ENCODE measurements at places on chromosomes 2 and 18. TPM values are rescaled to one million over a fixed set of nuclear protein-coding genes. Genes with fewer than 3 reads are reported as not detected.

DNA sequence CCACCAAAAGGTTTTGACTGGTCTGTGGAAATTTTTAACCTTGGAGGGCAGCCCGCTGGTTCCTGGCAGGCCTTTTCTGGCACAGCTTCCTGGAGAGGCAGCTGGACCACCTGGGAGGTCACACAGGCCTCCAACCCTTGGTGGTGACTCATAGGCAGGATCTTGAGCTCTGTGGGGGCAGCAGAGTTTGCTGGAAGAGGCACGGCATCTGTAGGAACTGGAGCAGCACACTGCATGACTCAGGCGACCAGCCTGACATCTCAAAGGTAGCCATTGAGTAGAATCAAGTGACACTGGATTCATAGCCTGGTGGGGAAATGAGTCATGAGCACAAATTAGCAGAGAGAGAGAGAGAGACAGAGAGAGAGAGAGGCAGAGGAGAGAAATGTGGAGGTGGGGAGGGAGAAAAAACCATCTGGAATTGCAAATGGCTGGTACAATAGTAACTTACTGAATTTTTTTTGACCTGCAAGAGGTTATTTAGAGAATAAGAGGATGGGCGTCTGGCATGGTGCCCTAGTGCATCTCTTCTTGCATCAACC is 57.4 kb downstream of the TRPM8 start:
- DNase-seq, result peak; percentile 32

- DNase-seq, result no peak
Observed at GRCh38 chr2:84290537-84290936, 168.5 kb downstream of the SUCLG1 start.

DNA sequence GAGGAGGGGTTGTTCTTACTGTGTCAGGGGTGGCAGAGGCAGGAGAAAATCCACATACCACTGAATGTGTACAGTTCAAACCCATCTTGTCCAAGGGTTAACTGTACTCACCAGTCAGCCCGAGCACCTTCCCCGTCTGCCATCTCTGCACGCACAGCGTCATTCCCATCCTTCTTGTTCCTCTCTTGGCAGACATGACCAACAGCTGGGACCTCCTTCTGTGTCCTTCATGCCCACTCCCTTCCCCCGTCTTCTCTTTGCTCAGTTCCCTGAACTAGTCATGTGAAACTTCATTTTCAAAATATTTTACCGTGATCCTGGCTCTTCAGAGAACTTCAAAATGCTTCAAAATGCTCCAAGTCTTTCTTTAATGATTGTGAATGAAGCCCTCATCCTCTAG is 92.0 kb downstream of the FARSB start:
- DNase-seq, result no peak

GRCh38 chr18:27769152-27769551 is 407.8 kb downstream of the CDH2 start:
- no peak for DNase-seq

DNA sequence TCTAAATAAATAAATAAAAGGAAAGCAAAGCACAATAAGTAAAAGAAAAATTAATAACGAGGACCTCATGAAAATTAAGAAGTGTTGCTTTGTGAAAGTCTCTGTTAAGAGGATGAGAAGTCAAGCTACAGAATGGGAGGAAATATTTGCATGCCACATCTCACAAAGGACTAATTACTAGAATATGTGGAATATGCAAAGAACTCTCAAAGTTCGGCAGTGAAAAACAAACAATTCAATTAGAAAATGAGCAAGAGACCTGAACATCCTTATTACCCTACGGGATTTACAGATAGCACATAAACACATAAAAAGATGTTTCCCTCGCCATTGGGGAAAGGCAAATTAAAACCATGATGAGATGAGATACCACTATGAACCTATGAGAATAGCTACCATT is 23.3 kb downstream of the CYP26B1 start:
- DNase-seq, result no peak

The DPP10 gene
- polyA plus RNA-seq, result not detected

DNA sequence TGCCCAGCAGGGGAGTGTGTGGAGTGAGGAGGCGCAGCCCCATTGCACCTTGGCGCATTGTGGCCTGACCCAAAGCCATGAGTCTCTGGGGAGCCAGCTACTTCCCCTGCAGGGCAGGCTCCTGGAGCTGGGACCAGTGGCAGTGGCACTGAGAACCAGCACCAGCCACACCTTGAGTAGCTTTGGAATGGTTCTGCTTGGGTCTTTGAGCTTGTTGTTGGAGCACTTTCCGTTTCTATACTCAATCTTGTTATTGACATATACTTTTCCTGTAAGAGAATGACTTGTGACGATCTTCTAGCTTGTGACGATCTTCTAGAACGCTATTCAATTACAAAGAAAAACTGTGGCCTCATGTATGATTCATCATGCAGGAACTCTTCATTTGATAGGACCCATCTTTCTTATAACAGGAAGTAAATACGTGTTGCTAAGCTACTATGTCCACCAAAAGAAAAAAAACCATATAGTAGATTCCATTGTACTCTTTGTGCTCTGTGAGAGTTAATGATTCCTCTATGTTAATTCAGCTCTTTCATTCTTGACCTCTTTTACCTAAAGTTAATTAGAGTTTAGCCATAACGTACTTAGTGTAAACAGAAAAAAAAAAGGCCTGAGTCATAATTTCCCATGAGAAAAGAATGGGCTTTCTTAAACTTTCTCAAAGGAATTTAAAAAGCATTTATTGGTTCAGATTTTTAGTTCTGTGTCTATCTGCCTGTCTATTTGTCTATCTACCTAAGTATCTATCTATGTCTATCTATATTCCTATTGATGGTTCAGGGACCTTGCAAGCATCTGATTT is 113.1 kb downstream of the GATA6 start:
- no peak for DNase-seq

The DLX1 gene
- 0.07 TPM for polyA plus RNA-seq

GRCh38 chr2:191415858-191416257 is 170.7 kb downstream of the MYO1B start:
- no peak for DNase-seq

DNA sequence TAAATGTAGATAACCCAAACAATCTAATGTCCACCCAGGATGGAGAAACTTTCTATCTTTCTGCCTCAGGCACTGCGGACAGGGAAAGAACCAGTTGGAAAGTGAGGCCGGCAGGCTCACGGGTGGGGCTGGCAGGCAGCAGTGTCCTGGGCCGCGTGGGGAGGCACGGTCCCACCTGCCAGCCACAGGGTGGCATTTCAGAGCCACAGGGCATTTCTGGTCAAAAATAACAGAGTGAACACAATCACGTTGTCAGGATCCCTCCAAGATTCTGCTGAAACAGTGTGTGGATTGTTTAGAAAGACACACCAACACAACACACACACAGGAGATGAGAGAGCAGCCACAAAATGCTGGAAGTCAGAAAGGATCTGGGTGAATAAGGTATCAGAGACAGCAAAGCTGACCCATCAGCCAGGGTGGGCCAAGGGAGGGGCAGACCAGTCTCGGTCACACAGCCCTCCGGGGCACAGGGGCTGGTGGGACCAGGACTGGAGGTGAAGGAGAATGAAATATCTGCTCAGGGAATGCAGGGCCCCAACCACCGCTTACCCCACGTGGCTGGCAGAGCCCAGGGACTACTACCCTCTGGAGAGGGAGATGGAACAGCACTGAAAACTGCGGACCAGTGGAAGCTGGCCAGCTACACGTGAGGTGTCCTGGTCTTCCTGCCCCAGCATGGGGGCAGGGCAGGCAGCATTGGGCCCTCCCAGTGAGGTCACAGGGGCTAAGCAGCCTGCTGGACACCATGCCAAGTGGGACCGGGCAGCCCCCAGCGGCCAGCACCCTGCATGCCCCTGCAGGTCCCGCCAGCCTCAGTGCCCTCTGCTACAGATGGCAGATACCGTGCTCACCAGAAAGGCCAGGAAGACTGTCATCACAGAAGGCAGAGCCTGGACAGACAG is 173.9 kb downstream of the HDAC4 start:
- no peak for DNase-seq

The HJURP gene
- polyA plus RNA-seq, result 16.5 TPM

GRCh38 chr2:97983698-97984097 is 12.1 kb downstream of the TMEM131 start:
- no peak for DNase-seq
